Stimulated activated CD4-positive, alpha-beta T cell treated with anti-CD3 and anti-CD28 coated beads, Interleukin-4, amount 100 ng/mL, for 24 hours (primary cell): ENCODE measurements at places on chromosomes 13 and 19.

DNA sequence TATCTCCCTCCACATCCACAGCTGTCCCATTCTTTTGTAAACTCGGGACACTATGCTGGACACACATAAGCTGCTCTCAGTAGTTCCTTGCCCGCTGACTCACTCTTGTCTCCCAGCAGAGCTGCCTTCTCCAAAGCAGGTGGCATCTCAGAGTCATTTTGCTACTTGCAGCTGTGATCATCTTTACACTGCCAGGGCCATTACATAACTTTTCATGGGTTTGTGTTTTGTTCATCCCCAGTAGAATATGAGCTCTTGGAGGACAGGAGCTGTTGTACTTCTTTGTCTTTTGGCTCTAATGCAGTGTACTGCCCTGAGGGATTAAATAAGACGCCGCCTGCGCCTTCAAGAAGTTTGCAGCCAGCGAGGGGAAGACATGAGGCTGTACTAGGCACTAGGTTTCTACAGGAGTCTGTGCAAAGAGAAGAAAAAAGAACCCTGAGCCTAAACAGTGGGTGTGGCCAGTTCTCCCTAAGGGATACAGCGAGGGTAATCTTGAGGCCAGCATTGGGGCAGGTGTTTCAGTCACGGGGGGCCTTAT is 40.8 kb upstream of the GPR183 start:
- no peak for DNase-seq

DNA sequence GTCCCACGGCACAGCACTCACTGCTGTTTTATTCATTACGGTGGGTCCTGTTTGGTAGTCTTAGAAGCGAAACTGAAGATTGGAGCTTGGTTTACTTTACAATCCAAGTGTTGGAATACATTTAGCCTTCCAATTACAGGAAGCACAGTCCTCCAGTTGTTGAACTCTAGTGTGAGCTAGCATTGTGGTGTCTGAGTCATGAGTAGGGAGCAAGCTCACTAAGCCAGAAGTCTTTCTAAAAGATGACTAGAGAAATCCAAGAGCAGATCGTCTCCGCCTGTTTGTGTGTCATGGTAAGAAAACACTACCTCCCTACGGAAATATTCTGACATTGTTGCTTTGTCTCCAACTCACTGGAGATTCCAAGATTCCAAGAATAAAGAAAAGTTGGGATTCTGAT is 10.1 kb upstream of the SHISA2 start:
- no peak for DNase-seq

DNA sequence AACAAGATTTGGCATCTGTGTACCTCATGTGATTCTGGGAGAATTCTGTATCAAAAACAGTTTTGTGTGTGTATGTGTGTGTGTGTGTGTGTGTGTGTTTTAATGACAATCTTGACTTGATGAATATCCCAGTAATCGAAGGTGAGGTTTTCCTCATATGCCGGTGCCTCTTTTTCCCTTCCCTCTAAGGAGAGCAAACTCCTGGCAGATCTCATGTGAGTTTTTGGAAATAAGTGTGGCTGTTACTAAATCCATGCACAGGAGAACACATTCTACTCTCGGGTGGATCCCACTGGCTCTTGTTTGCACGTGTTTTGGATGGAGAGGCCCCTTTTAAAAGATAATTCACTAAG is 29.0 kb upstream of the CEBPG start:
- no peak for DNase-seq

DNA sequence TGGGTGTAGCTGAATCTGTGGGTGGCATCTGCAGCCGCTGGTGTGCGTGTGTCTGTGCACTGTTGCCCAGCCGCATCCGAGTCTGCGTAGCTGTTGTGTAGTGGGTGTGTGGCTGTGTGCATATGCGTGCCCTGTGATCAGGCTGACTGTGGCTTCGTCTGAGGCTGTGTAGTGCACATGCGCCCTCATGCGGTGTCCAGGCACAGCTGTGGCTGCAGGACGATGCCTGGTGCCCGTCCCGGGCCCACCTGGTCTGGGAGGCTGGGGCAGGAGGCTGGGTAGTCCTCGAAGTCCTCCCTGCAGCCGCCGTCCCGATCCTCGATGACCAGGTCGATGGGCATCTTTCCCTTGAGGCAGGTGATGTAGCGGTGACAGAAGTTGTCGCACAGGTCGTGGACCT is 4.9 kb downstream of the MEIS3 start:
- no peak for DNase-seq

GRCh38 chr13:70694996-70695715 is 586.9 kb upstream of the KLHL1 start:
- DNase-seq = no peak

- no peak for DNase-seq
Observed at GRCh38 chr13:98143601-98144026, 720 bp downstream of the FARP1 start.

DNA sequence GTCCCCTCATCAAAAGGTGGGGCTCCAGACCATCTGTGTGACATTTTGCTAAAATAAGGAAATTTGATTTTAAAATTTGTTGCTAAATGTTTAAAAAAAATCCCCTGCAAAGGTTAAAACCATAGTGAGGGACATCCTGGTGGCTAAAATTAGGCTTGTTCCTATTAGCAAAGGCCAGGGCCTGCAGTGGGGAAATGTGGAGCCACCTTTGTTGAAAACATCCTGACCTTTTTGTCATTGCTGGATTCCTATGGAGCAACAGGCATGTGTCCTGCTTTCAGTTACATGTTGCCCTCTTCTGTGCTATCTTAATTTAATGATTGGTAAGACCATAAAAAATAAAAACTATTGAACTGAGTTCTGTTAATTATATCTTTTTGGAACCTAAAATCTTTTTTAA is 524.3 kb downstream of the KCTD12 start:
- DNase-seq = no peak

DNA sequence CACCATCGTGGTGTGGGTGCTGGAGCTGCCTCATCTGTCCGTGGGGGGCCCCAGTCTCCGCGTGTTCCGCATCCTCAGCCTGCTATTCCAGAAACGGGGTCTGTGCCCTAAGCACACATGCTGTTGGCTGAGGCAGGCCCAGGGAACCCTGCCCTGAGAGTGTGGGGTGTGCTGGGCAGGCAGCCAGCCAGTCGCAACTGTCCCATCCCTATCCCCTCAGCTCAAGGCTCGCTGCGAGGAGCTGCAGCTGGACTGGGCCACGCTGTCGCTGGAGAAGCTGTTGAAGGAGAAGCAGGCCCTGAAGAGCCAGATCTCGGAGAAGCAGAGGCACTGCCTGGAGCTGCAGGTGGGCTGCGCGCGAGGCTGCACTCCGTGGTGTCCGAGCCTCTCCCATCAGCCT is 21.9 kb downstream of the PLEKHJ1 start:
- no peak for DNase-seq

- peak; percentile 59 for DNase-seq
Observed at GRCh38 chr13:32587011-32587810, 959 bp downstream of the PDS5B start.

DNA sequence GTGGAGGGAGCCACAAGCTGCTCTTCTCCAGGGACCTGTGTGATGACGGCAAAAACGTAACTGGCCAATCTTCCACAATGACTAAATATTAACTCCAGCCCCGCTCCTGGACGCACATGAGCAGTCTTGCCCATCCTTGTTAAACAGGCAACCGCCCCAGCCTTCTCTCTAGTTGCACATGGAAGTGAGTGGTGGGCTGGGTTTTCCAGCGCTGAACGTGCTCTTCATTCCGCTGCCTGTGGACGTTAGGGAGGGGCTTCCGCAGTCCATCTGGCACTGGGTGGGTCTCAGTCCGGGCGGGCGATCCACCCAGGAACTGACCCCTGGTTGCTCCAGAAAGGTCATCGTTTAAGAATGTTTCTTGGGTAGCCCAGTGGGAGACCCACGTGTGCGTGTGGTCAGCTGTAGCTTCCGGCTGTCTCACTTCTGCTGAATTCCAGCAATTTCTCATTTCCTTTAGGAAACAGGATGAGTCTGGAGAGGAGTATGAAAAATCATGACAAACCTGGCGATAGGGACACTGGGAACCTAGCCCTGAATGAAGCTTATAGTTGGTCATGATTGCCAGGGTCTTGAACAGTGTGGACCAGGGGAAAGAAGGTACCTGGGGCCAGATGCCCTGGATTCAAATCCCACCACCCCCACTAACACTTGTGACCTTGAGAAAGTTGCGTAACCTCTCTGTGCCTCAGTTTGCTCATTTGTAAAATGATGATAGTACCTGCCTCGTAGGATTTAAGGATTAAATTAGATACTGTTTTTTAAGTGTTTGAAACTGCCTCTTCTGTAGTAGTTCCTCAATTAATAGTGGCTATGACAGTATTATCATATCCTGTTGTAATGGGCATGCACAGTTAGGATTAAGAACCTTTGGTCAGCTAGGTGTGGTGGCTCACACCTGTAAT is 92.6 kb downstream of the SIPA1L3 start:
- no peak for DNase-seq

DNA sequence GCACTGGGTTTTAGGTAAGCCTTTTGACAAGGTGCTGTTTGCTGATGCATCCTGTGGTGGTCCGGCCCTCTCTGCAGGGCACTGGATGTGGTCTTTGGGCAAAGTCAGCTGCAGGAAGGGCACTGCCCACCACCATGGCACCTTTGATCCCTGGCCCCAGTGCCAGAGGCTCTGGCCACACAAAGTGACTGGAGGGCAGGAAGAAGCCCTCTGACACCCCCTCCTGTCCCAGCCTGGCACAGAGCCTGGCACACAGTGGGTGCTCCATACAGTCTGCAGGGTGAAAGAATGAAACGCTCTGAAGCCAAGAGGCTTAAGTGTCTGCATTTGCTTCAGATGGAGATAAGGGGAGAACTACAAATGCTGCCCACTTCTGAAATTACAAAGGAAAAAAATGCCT is 47.6 kb upstream of the CNMD start:
- no peak for DNase-seq

DNA sequence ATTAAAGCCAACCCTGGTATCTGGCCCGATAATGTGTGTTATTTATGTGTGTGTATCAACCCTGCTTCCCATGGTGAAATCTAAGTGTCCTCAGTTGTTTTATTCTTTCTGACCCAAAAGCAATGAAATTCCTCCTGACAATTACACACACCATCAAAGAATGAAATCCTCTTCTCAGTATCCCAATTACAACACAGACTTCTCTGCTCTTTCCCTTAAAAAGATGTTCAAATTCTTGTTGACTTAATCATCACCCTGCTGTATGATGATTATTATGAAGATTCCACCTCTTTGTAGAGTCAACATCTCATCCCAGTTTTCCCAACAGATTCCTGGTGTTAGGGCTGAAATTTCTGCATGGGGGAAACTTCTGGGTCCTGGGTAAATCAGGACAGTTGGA is 8.9 kb upstream of the TRPC4 start:
- DNase-seq = no peak

- DNase-seq = no peak
Observed at GRCh38 chr19:54136086-54136863, 1.3 kb upstream of the CNOT3 start.

GRCh38 chr19:16626796-16627192 is 1.2 kb downstream of the MED26 start:
- DNase-seq = peak; percentile 19

- no peak for DNase-seq
Observed at GRCh38 chr13:75165543-75166230, 316.3 kb downstream of the TBC1D4 start.

- DNase-seq = no peak
Observed at GRCh38 chr13:31351376-31351775, 151.6 kb downstream of the B3GLCT start.

- peak; percentile 7 for DNase-seq
Observed at GRCh38 chr19:39032063-39032918, at the start of gene FBXO27. Gene FBXO27 (minus strand): TSS chr19:39032549. CDS start chr19:39032227, 322 bp downstream.

- peak; percentile 66 for DNase-seq
Observed at GRCh38 chr19:13104360-13104847, 1.7 kb upstream of the LYL1 start.

- DNase-seq = no peak
Observed at GRCh38 chr19:16462757-16463250, 9.0 kb downstream of the EPS15L1 start.

- DNase-seq = no peak
Observed at GRCh38 chr19:15180451-15181390, 20.1 kb downstream of the NOTCH3 start.

DNA sequence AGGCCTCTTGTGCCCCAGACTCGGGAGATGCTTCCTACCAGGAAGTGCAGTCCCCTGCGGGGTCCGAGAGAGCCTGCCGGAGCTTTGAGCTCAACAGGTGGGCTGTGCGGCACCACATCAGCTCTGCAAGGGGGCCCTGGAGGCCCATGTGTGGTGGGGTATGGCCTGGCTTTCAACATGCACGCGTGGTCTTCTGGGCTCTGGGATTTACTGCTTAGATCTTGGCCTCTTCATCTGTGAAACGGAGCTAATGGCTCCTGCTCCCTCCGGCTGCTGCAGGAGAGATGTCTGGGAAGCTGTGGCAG is 18.0 kb downstream of the NDUFB7 start:
- DNase-seq = no peak
